ENCODE measurements at places on chromosomes 11 and 22.

DNA sequence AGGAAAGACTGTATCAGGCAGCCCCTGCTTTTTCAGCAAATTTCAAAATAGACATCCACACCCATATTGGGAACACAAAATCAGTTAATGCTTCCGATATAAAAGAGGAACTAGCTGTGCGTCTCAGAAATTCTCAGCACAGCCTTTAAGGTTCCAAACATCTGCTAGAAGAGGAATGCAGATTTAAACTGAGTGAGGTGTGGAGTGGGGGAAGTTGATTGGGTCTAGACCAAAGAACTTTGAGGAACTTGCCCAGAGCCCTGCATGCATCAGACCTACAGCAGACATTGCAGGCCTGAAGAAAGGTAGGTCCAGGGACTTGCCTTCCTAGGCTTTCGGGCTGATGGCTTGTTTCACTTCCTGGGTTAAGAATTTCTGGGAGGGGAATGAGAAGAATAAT, at the start of gene MS4A4A:
MS4A4A (plus strand) TSS at position 255 of the 400 bp plus-strand sequence; CDS start at position 265, 10 bp downstream.
- no peak for DNase-seq

DNA sequence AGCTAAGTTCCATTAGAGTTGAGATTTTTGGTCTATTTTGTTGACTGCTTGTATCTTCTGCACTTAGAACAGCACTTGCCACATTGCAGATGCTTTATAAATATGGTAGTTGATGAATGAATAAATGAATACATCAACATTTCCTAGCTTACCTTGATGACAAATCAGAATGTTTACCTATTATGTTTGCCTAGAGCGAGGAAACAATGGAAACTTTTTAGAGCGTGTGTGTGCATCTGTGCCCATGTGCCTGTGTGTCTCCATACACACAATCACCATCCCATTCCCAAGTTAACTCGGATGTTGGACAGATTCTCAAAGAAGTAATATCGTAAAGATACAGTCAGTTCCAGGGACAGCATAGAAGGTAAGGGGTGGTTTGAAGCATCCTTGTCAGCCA, 139.1 kb downstream of the DBX1 start:
- no peak for DNase-seq

- peak; percentile 71 for DNase-seq
Observed at GRCh38 chr22:46105494-46106278, 44.6 kb upstream of the PPARA start.

- DNase-seq, result peak; percentile 80
Observed at GRCh38 chr11:125164422-125165110, at the start of gene PKNOX2. TSS of gene PKNOX2 (plus strand) at chr11:125164751. CDS start at chr11:125351306, 186,555 bp downstream.

DNA sequence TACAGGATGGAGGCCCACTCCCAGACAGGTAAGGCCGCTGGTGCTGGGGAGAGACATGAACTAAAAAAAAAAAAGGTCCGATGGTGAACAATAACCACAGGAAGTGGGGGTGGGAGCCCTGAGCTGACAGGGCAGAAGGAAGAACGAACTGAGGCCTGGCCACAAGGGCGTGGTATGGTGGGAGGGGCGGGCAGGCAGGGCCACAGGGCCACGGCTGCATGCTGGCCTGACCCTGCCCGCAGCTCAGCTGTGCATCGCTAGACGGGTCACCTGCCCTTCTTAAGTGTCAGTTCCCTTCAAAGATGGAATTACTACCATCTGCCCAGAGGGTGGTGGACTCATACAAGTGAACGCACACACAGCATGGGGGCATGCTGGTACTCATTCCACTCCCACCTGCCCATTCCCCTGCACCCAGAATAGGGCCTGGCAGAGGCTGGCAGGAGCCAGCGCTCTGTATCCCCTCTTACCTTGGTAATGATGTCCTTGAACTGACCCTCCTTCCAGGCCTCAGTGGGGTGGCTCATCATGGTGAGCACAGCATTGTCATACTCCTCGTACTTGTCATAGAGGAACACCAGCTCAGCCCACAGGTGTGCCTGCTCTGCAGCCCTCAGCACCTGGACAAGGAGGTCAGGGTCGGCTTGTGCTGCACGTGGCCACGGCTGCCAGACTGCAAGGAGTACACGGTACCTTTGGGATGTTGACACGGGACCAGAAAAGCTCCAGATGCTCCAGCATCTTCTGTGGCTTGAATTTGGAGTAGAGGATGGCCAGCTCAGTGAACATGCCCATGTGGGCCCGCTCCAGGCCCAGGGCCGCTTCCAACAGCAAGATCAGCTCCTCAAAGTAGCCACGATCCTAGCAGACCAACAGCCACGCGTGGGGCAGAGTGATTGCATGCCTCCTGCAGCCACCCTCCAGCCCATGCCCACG, 17.5 kb upstream of the SLC25A1 start:
- DNase-seq, result no peak

DNA sequence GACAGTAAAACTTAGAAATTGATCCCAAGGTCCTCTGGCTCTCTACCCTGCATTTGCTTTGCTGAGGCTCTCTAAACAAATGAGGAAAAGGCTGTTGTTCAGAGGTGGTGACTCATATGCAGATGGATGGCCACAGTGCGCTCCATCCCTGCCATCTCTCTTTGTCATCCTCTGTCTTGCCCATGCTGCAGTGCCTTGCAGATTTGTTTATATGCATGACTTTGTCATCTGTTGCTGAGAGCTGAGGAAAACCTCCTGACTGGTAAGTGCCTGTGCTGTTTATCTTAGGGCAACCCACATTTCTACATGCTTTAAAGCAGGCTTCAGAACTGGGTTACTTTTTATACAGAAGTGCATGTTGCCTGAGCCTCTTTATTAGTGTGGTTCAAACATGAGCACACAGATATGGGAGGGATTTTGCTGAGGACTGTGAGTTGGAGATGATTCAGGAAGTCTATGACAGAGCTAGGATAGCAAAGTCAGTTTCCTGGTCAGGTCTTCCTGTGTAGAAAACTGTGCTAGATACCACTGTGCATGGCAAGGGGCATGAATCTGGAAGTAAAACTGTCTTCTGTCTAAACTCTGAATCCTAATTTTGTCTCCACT, 57.4 kb downstream of the JAM3 start:
- peak; percentile 92 for DNase-seq

- no peak for DNase-seq
Observed at GRCh38 chr22:25120761-25121212, 78.9 kb upstream of the CRYBB3 start.

- DNase-seq, result no peak
Observed at GRCh38 chr22:48084729-48085050, 1322.2 kb downstream of the TBC1D22A start.

- no peak for DNase-seq
Observed at GRCh38 chr22:23101524-23101923, 31.2 kb downstream of the GNAZ start.

GRCh38 chr11:90836031-90836430, 613.2 kb upstream of the CHORDC1 start:
- no peak for DNase-seq

DNA sequence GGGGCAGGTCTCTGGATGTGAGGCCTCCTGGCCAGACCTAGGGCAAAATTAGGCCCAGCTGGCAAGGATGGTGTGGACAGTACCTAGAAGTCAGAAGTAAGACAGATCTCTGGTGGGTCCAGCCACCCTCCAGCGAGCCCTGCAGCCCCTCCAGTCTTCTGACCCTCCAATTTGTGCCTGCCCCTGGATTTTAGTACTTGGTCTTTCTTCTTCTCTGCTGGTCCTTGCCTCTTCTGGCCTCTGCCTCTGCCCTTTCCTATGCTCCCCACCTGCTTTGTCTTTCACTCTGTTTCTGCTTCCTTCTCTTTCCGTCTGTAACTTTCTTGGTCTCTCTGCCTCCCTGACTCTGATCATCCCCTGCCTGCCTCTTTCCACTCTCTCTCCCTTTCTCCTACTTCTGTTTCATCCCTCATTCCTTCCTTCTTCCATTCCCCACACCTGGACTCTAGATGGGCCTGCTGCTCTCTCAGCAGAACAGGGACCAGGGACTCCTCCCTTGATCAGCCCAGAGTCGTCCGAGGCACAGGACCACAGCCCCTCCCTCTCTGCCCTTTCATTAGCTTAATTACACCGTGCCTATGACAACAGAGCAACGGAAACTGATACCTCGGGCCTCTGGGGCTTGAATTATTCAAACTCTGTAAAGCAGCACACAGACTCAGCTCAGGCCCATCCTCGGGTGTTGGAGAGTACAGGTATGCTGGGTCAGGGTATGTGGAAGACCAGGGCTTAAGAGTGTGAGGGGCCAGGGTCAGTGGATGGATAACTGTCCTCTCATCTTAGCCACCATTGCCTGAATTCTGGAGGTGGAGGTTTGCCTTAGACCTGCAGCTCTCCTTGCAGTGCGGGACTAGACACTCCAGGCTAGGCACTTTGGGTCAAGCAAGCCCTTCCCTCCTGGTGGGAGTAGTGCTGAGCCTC, at the start of gene CHRNA10:
CHRNA10 (minus strand) TSS at position 51 of the 921 bp plus-strand sequence. CDS start 72 bp downstream, outside the sequence.
- no peak for DNase-seq

GRCh38 chr11:15418921-15419320, 304.2 kb downstream of the INSC start:
- no peak for DNase-seq

- DNase-seq, result no peak
Observed at GRCh38 chr11:122405547-122406341, 249.8 kb upstream of the UBASH3B start.

- DNase-seq, result no peak
Observed at GRCh38 chr11:127138613-127139012, 138.0 kb upstream of the KIRREL3 start.

GRCh38 chr11:67433536-67434394, 3.7 kb downstream of the PTPRCAP start:
- DNase-seq, result no peak

DNA sequence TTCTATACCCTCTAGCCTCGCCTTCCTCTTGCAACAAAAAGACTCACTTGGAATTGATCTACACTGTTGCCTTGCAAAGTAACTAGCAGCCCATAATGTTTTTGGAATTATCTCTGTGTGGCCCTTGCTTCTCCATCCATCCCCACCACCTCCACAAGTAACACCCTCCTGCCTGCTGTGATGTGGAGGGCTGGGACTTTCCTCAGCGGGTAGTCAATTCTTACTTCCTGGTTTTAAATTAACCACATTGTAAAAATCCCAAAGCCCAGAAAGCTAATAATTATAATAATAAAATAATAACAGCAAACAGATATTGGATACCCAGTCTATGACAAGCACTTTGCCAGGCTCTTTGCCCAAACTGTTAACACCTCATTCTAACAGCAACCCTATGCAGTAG, 40.8 kb upstream of the GALNT18 start:
- DNase-seq, result no peak

DNA sequence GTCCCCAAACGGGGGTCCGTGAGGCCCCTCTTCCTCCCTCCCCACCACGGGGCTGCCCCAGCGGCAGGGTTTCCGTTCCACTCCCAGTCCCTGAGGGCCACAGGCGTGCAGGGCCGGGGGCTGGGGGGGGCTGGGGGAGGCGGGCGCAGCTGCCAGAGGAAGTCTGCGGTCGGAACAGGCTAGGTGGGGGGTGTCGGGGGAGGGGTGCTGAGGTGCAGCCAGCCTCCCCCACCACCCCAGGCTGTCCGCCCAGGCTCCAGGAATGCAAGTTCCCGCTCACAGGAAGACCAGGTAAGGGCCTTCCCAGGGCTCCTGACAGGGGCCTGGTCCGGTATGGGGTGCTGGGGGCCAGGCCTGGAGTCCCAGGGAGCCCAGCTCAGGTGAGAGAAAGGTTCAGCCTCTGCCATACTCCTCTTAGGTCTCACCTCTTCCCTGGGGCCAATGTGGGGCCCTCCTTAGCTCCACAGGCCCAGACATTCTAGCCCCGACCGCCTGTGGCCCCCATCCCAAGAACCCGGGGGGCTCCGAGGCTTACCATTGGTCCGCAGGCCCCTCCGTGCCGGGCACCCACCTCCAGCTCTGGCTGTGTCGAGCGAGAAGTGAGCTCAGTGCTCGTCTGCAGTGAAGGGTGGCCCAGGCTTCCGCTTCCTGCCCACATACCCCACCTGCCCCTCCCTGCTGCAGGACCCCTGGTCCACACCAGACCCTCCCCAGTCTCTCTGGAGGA, at the start of gene PTPRCAP:
PTPRCAP (minus strand) TSS at position 601 of the 727 bp plus-strand sequence; CDS start at position 538, 63 bp downstream.
- DNase-seq, result peak; percentile 18

DNA sequence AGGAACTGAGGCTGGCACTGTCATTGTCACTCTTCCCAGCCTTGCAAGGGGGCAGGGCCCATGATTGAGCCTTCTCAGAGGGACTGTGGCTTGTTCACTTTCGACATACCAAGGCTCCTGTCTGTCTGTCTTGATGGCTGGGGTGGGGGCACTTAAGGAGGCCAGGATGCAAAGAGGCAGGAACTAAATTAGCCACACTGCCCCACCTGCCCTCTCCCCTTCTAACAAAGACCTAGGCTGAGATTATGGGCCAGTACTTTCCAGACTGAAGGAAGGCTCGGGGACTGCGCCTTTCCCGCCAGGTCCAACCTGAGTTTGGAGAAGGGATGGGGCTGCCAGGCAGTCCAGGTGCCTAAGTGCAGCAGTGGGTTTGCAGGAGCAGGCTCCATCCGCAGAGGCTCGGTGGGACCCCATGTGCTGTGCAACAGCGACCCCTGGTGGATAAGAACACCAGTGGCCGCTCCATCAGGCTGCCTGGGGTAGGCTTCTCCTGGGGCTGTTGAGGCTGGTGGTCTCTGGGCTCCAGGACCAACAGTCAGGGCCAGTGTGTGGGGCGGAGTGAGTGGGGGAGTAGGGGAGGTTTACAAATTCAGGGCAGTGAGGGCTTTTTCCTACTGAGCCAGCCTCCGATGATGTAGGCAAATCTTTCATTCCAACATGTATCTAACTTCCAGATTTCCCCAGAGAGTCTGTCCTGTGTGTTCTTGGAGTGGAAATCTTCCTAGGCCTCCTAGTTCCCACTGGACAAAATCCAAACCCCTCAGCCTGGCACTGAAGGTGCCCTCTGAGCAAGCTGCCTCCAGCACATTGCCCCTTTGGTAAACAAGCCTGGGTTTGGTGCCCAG, 93.9 kb downstream of the INSC start:
- DNase-seq, result peak; percentile 54

- no peak for DNase-seq
Observed at GRCh38 chr11:72626414-72626936, 47.7 kb downstream of the PDE2A start.

GRCh38 chr11:87466223-87466622, 428.5 kb downstream of the TMEM135 start:
- DNase-seq, result no peak

DNA sequence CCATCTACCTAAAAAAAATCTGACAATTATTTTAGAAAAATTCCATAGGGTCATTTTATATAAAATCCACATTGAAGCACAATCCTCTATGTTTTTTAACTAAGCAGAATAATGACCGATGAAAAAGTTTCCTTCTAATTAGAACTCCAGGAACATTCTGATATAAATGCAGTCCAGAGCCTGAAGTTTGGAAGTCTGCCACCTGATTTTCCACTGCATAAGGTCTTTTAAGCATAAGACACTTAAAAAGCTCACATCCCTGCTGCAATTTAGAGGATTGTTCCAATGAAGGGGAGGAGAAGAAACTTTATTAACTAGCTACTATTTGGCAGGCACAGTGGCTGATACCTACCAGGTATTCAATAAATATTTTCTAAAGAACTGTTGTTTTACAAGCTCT, 570.3 kb upstream of the ANO5 start:
- no peak for DNase-seq
